NCI-H748 treated with DMSO at 0.1 percent for 48 hours (cell line): ENCODE measurements at places on chromosomes 3 and 15.

- DNase-seq, result no peak
These were observed 97.7 kb upstream of the P2RY1 start for GRCh38 chr3:152737021-152737908.

DNA sequence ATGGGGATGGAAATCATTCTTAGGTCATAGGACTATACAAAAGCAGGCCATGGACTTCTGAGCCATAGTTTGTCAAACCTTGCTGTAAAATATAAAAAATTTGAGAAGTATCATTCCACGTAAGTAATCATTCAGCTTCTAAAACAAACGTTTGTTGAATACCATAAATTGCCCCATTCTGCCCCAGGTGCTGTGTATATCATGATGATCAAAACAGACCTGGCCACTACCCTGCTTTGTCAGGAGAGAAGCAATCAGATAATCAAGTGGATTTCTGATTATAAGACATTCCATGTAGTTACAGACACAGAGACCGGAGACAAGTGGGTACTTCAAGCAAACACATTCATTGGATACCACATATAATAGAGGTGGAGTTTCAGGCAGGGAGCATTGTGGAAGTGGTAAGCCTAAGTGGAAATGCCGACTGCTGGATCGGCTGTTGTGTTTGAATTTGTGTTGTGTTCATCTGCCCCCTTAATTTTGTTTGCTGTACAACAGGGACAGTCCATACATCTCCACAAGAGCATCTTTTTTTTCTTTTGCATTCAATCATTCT lies 61.7 kb downstream of the TGFBR2 start:
- no peak for DNase-seq

GRCh38 chr3:71466483-71466882 lies 117.0 kb downstream of the FOXP1 start:
- DNase-seq, result no peak

DNA sequence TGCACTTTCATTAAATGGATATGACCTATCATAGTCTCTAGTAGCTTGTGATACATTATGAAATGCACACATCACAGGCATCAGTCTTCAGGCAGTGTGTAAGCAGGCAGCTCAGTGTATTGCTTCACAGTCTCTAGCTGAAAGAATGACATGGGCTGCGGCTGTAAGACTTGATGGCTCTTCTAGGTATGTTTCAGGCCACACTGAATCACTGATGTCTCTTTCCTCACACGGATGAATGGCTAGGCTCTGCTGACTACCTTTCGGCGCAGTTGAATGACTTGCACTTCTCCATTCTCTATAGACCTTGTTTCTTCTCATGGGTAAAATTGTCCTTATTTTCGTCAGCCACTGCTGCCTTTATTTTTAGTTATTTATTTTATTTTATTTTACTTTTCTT lies 15.4 kb downstream of the APH1B start:
- no peak for DNase-seq

DNA sequence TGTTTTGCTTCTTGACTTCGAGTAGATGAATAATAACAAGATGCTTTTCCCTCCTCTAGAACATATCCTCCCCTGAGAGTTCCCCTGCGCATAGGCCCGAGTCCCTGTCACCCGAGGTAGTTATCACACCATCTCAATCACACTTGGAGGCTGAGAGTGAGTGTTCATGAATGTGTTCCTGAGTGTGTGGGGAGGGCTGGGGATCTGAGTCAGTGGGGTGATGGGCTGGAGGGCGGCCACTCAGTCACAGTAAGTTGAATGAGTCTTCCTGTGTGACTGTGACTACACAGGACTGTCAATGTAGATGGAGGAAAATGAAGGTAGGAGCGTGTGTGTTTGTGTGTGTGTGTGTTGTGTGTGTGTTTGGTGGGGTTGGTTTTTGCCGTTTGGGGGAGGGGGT lies 71.0 kb downstream of the SETD5 start:
- DNase-seq, result no peak

DNA sequence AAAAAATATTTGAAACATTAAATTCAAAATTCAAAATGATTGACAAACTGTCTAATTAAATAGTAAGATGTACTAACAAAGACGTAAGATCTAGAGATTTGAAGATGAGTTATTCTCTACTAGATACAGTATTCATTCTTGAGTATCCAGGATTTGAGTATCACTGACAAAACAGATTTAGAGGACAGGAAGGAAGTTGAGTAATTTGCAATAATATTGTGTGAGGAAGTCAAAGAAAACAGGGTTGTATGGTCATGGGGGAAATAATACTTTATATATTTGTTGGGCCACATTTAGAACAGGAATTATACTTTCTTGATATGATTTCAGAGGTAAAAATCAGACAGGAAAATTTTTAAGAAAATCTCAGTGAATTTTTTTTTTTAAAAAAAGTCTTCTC lies 393.1 kb upstream of the CDIN1 start:
- DNase-seq, result no peak

DNA sequence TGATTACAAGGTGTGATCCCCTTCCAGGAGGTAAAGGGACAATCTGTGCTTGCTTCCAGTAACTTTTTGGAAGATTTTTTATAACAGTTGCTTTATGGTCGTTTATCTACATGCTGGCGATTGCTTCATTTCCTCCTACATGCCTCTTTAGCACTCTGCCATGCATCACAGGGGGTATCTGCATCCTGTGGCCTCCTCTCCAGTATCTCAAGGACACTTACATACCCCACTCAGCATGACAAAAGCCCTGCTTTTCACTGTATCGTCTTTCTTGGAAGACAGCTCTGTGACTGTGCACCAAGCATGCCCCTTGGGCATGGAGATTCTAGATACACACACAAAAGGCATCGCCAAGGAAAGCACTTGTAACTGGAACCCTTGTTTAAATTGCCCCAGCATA lies 25.3 kb downstream of the CAPN3 start:
- DNase-seq, result no peak

DNA sequence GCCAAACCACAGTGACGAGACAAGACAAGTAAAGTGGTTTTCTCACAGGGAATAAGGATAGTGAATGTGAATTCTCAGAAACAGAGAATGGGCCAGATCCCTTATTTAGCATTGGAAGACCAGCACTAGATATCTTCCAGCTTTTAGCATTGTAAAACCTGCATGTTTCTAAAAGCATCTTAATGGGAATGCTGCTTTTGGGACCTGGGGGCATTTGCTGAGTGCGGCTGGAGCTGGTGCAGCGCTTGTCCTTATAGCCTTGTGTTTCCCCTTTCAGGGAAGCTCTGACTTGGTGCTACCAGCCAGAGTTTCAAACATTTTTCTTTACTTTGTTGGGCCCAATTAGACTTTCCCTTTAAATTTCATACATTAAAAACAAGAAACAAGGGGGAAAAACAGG lies 52.9 kb downstream of the CLSTN2 start:
- DNase-seq, result no peak

DNA sequence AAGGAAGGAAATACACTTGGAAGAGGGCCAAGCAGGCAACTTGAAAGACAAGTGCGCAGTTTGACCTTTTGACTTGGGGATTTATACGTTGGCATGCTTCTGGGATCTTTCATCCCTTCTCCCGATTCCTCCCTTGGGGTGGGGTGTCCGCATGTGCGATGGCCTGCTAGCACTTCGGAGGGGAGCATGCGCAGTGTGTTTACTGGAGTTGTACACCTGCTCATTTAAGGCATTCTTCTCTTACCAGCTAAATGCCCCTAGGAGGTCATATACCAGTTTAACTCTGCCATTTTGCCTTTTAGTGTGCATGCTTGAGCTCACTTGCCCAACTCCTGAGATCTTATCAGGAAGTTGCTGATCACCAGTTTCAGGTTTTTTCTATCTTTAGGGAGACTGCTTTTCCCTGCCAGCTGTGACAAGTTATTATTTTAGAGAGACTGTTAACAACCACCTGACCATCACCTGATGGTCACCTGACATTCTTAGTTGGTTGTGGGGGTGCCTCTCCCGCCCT lies 63.5 kb downstream of the BFSP2 start:
- DNase-seq, result no peak

DNA sequence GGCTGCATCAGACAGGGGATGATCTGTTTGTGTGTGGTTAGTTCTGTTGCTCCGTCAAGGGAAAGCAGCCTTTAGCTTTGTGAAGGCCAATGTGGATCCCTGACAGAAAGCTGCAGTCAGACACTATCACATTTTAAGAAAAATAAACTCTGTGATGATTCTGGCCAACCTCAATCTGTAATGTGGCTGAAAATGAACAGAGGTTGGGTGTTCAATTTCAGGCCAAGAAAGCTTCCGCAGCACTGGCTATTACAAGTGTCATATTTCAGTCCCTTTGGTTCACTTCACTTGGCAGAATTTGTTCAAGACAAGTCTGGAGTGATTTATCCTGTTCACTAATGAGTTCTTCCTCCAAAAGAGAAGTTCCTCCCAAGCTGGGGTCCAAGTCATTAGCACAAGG lies 571.8 kb upstream of the IL12A start:
- no peak for DNase-seq

DNA sequence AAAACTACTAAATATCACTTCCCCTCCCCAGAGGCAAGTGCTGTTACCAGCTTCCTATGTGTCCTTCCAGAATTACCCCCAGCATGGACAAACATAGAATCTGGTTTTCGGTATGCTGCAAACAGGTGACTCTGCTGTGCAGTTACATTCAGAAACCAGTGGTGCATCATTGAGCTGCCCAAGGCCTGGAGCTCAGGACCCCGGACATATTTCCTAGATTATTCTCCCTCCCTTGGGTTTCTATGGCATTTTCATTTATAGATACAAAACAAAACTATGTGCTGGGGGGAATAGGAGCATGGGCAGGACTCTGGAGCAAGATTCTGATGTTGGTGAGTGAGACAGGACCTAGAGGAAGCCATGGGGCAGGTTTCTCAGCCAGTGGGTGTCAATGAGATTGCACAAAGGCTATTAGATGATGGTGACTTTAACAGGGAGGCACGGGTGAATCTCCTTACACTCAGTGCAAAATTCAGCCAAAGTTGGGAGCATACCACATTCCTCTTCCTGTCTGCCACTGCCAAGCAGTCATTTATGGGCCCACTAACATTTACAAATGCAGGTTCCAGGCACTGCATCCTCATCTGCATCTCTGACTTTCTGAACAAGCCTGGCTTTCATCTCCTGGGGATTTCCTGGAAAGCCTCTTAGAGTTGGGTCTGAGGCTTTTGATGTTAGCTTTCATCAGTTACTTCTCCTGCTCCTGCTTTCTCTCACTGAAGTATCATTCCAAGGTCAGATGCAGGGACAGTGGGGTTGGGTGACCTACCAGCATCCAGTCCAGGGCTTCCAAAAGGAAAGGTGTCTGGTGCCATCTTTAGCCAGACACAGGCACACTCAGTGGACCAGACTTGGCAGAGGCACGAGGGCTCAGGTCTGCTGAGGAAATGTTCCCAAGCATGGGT lies 44.5 kb downstream of the CMTM7 start:
- no peak for DNase-seq

DNA sequence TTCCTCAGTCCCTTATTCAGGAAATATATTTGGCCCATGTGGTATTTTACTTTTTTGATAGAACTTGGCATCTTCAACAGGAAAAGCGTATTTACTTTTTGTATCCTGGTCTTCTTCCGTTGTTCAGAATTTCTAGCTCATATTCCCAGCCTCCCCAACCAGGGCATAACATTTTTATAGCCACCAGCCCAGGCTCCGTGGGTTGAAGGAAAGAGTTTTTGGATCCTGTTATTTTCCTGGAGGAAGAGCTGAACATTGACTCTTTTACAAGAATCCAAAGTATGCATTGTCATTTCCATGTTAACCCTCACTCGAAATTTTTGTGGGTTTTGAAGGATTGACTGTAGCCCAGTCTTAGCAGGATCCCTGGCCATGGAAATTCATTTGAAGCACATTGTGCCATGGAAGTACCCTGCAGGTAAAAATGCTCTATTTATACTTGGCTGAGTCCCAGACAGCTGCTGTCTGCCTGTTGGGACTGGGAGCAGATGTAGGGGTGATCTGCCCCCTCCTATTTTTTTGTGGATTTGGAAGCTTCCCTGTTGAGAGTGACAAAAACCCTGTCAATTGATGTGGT lies 98.8 kb downstream of the AKAP13 start:
- no peak for DNase-seq

GRCh38 chr3:58720526-58720925 lies 54.0 kb upstream of the FAM3D start:
- no peak for DNase-seq

DNA sequence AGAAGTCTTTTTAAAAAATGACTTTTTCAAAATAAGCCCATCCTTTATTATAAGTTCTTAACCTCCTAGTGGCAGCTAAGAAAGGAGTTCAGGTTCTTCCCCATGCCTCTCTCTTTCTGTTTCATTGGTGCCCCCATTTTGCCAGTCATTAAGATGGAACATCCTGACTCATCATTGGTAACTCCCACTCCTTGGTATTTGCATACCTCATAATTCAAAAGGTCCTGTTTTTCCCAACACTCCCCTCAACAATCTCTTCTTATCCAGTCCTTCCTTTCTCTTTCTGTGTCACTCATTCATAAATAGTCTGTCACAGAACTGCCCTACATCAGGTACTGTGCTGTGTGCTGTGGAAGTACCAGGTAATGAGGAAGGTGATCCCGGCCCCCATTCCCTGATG lies 394.0 kb downstream of the FOXP1 start:
- DNase-seq, result no peak

GRCh38 chr3:52827441-52827840 lies 3.0 kb downstream of the ITIH4 start:
- no peak for DNase-seq

DNA sequence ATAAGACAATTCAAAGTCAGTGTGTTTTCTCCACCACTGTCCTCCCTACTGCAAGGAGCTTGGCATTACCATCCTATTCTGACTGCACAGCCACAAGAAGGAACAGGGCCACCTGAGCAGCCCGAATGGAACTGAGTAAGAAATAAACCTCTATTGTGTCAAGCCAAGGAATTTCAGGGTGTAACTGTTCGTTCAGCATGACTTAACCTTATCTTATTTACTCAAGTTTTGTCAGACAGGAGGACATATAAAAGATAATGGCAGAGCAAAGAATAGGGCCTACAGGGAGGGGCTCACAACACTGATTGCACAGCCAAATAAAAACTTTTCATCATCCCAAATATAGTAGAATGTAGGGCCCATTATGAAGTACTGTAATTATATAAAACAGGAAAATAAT lies 236.1 kb downstream of the NEK10 start:
- DNase-seq, result no peak

GRCh38 chr15:69515926-69516325 lies 63.3 kb downstream of the RPLP1 start:
- no peak for DNase-seq

DNA sequence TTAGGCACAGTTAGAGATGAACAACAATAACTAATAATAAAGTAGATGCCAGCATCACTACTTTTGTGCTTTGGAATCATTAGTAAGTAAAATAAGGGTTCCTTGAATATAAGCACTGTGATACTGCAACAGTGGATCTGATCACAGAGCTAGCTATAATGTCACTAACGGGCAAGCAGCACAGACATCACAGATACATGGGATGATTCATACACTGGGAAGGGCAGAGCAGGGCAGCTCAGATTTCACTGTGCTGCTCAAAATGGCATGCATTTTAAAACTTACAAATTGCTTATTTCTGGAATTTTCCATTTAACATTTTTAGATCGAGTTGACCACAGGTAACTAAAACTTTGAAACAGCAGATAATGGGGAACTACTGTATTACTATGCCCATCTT lies 476.6 kb downstream of the FHIT start:
- DNase-seq, result no peak
